ENCODE measurements at places on chromosomes 1 and 21.

DNA sequence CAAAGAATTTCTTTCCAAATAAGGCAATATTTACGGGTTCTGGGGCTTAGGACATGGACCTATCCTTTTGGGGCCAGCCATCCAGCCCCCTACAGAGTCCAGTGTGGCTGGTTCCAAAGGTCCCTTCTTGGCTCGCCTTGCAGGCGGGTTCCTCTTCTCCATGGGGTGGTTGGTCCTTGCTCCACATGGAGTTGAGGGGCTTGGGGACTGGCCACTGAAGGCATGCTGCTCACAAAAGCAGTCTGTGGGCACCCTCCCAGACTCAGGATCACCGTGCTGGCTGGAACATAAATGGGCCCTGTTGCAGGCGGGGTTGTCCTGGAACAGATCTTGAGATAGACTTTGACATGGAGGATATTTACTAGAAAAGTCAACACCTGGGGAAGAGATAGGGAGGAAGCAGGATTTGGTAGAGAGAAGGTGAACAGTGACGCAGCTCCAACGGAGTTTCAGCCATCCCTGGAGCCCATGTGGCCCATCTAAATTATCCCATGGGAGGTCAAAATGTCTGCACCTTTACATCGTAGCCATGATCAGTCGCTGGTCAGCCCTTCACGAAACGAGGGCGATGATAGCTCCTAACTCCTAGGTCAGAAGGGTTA lies 39.1 kb upstream of the LRP8 start:
- no peak for DNase-seq

DNA sequence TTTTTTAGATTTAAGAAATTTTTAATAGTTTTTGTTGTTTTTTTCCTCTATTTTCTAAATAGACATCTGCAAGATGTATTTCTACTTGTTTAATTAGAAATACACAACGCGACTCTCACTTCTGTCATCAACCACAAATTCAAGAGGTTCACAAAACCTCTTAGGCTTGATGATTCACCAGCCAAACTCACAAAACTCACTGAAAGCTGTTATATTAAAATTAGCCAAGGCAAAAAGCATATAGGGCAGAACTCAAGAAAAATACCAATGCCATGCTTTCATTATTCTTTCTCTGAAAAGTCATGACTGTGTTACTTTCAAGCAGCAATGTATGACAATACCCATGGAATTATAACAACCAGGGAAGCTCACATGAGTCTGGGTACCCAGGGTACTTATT lies 487.0 kb upstream of the RGS18 start:
- no peak for DNase-seq

- no peak for DNase-seq
These were observed 14.7 kb upstream of the BOLA1 start for GRCh38 chr1:149884433-149885338.

DNA sequence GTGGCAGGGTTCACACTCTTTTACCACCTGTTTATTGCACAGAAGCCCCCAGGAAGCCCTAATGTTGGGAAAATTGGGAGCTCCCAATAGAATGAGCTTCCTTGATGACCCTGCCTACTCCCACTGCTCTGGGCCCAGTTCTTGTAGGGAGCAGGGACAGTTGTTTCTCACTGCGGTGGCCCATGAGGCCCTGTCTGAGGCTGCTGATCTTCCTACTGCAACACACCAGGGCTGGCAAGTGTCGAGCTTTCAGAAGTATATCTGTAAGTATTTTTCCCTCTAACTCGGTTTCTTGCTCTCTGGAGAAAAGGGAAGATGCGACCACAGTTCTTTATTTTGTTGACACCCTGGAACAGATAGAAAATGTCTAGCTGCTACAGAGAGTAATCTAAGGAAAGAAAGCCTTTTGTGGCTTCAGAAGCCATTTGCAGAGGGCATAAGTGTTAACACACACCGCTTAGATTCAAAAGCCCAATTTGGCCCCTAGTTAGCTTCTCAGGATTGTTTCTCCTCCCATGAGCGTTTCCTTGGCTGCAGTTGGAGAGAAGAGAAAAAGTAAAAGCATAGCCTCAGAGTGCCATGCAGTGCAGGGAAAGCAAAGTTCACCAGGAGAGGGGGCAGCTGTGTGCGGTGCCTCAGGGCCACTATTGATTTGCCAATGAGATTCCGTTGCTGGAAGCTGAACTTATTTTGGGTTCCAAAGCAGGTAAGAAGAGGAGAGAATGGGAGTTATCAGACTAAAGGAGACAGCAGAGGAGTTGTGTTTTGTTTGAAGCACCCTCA lies 102.6 kb downstream of the SELENOF start:
- no peak for DNase-seq

DNA sequence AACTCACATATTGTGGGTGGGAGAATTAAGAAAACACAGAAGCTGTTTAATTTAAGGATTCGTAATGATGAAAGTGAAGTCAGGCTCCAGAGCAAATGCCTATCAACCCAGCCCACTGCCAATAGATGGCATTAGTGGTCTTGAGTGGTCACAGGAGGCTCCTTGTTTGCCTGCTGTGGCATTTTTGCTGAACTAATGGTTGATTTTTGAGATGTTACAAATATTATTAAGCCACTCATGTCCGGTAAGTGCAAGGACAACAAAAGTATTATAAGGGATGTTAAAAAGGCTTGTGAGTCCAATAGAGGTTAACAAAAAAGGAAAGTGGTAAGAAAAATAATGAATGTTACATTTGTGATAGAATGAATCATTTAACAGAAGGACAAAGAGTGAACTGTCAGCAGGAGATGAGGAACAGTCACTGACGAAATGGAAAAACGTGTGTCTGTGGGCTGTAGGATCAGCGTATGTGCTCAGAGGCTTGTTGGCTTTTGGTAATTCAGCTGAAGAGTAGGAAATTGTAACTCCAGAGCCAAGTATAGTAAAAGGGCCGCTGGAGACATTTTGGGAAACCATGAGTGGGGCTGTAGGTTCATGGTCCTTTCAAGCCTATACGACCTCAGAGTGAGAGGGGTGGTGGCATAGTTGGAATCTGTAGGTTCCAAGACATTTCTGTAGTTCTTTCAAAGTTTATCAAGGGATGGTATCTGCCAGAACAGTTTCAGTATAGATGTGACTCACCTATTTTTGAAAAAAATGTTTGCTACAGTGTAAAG lies 11.2 kb downstream of the SFT2D2 start:
- no peak for DNase-seq

DNA sequence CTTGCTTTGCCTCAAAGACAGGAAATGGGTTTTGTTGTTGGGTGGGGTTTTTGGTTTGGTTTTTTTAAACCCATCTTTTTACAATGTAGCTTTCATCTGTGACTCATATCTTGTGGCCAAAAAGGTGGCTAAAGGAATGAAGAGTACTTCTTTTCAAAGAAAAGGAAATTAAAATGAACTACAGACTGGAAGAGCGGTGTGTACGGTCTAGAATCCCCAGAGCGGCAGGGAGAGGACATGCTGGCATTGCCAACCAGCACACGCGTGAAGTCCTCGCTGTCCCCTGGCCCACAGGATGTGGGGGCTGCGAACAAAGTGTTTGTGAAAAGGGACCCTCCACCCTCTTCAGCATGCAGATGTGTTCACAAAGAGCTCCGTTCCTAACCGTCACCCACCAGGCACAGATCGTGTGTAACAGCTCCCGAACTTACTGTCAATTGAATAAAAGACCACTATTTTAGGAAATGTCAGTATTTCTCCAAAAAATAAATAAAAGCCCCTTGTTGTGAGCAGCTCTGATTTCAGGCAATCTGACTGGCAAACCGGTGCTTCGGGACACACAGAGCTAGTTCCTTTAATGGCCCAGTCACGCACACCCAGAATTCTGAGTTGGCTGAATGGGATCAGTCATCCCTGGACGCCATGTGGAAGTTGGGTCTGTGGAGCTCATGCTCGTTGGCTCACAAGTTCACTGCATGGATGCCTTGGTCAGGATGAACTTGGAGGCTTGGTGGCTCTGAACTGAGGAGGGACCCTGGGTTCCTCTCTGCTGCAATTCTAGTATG lies 602.9 kb downstream of the NPHP4 start:
- no peak for DNase-seq

DNA sequence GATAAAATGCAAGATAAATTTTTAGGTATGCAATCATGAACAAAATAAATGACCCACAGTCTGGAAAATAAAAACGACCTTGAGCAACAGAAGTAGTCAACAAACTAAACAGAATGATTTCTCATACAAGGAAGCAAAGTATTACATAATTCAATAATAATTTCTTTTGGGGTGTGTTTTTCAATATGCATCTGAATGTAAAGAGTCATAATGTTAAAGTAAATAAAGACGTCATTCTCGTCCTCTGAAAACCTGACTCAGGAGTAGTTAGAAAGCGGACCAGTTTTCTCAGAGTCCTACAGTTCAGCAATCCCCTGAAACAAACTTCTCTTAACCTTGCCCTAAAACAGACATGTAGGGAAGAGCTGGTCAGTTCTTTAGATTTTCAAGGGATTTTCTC lies 18.6 kb downstream of the CDC42BPA start:
- no peak for DNase-seq

- DNase-seq, result no peak
These were observed 120.8 kb downstream of the LMO4 start for GRCh38 chr1:87449348-87449963.

DNA sequence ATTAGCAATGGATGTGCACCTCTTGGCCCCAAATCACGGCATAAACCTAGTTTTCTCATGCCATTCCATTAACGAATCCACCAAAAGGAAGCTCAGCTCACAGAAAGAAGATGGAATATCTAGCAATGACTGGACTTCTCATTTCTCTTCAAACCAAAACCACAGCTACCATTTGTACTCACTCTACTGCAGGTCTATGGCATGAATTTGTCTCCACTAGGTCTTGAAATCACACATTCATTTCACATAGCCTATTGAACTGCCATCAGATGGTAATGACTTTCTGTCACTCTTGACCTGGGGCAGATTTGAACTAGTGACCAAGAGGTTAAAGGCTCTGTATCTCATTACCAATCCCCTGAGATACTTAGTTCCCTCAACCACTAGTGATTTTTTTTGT lies 382.7 kb downstream of the DPYD start:
- no peak for DNase-seq

DNA sequence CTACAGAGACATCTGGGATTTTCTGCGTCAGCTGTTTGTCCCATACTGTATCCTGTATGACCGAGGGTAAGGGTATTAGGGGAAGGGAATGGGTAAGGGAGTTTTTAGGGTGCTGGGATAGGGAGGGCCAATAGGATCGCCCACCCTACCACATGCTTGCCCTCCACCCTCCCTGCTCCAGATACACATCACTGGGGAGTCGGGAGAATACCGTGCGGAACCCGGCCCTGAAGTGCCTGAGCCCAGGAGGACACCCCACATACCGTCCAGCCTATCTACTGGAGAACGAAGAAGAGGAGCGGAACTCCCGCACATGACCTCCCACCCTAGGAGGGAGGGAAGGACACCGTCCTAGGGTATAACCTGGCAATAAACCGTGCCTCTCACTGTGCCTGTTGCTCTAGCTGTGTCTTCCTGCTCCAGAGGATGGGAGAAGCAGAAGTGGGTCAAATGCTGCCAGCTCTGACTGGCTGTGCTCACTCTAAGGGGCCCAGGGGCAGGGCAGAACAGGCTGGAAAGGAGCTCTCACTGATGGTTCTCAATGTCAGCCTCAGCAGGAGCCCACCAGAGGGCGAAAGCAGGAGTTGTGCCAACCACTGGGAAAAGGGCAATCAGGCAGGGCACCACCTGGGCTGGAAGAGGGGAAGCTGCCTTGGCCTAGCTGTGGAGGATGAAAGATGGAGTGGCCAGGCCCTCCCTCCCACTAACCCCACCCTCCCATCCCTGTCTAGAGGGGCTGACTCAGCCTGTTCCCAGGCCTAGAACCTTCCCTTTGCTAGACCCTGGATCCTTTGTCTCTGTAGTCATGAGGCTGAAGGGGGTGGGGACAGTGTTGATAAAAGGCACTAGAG lies 440 bp upstream of the LENEP start:
- no peak for DNase-seq

GRCh38 chr1:2952992-2953391 lies 68.3 kb upstream of the ACTRT2 start:
- no peak for DNase-seq

GRCh38 chr1:34075576-34075975 lies 89.5 kb downstream of the CSMD2 start:
- DNase-seq, result no peak

DNA sequence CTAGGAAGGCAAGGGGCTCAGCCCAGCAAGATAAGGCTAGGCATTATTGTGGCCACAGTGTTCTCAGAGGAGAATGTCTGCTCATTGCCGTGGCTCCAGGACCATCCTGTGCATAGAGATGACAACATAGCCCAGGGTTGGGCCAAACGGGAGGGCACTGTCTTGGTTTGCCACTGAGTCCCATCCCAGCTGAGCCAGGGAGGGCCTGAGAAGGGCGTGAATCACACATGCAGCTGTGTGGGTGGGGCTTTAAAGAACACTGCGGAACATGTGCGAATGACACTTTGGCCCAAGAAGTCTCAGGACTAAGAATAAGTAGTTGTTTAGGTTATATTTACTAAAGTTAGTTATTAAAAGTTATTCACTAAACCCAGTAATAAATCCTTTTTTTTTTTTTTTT lies 18.5 kb downstream of the CHAF1B start:
- DNase-seq, result no peak

DNA sequence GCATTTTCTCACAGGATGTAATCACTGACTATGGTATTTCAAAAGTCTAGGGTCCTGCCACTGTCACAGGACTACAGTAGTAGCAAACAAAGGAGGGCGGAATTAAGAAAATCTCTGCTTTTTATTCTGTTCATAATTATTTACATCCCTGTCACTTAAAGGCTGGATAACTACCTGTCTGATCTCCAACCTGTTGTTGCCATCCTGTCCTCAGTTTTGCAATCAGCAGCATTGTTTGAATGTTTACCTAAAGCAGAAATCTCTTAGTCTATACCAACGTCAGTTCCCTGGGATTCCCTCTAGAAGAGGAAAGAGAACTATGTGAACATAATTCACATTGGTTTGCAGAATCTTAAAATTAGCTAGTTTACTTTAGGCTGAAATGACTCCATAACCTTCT lies 218.5 kb downstream of the PBX1 start:
- DNase-seq, result no peak

DNA sequence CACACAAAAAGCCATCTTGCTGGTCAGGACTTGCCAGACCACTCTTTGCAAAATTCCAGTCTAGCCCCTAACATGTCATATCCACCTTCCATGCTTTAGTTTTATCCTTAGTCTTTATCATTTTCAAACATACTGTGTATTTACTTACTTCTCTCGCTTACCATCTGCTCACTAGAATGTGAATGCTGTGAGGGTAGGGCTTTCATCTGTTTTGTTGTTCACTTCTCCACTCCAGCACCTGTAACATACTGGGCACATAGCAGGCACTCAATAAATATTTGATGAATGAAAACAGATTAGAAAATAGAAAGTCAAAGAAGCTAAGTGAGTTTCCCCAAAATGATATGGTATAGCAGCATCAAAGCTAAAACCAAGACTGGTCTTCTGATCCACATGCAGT lies 79.9 kb downstream of the OLFML2B start:
- no peak for DNase-seq

GRCh38 chr1:210151052-210151672 lies 81.4 kb upstream of the SERTAD4 start:
- no peak for DNase-seq

DNA sequence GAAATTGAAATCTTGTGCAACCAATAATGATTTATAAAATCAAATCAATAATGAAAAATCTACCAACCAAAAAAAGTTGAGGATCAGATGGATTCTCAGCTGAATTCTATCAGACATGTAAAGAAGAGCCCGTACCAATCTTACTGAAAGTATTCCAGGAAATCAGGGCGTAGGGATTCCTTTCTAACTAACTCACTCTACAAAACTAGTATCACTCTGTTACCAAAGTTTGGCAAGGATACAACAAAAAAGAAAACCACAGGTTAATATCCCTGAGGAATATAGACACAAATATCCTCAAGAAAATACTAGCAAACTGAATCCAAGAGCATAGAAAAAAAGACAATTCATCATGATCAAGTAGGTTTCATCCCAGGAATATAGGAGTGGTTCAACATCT lies 52.8 kb upstream of the ADGRL4 start:
- DNase-seq, result no peak
